ENCODE measurements at places on chromosomes 16 and 17. TPM values are rescaled to one million over a fixed set of nuclear protein-coding genes. Genes with fewer than 3 reads are reported as not detected.

The NPIPA3 gene
- polyA plus RNA-seq, result 5.9 TPM

DNA sequence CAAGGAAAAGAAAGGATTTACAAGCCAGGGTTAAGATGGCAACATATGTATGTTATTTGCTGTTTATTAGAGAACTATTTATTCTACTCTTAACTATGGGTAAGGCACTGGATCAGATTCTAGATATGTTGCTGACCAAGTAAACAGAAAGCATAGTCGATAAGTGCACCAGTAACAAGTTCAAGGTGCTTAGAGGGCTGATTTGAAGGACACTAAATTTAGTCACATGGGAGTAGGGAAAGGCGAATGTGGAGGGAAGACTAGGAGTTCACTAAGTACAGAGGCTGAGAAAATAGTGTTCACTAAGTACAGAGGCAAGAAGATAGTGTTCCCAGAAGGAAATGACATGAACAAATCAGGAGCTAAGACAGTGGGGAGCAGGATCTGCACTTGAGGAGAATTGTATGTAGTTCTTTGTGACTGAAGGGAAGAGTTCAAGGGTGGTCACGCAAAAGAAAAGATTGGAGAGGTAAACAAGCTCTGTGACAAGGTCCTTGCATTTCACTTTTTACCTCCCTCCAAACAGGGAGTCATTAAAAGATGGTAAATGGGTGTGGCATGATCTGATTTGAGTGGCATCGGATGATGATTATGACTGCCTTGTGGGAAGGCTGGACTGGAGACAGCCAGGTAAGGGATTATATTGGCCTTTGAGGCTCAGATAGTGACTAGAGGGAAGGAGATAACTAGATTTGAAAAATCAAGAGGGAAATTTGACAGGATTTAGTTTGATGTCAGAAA lies 20.9 kb downstream of the HEATR9 start:
- DNase-seq, result no peak

DNA sequence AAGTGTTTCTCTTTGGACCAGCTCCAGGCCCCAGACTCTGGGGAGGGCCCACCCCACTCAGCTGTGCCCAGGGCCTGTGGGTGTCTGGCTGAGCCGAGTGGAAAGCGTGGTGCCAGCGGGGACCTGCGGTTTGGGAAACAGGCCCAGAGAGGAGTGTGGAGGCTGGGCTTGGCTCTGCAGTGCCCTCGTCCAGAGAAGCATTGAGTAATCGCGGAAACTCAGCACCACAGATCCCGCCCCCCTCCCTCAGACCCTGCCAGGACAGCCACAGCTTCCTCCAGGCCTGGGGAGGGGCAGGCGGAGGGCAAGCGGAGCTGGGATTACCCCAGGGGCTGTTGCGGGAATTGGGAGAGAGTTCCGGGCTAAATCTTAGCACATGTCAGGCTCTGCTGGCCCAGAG lies 14.6 kb upstream of the PITPNA start:
- peak; percentile 85 for DNase-seq

The KRTAP2-2 gene
- not detected for polyA plus RNA-seq

GRCh38 chr16:75011634-75012307 lies 12.9 kb downstream of the ZNRF1 start:
- no peak for DNase-seq

DNA sequence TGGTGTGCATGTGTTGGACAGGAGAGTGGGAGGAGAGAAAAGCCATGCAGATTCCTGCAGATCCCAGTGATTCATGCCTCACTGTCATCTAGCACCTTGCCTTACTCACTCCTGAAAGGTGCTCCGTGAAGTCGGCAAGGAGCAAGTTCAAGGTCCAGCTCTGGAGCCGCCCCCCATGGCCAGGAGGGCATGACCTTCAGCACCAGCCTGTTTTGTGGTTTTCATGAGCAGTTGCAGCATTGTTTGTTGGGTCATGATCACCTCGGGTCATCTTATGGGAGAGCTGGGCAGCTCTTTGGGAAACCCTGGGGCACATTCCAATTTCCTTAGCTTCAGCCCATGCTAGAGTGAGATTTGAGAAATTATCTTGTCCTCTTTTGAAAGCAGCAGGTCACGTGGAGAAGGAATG lies 137.5 kb upstream of the IRX3 start:
- DNase-seq, result no peak

DNA sequence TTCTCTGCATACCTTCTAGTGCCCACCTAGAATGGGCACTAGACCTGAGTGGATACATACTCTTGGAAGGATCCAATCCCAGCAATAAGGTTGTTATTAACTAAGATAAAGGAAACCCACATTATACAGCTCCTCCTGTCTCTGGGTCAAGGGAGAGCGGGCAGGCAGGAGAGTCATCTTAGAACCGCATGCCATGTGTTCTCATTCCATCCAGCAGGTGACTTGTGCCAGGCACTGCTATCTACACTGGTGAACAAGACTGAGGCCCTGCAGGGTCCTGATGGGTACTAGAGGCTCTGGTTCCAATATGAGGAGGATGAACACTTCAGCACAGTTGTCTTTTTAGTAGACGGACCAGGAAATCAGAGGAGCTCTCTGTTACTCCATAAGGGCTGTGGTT lies 5.9 kb upstream of the CD300H start:
- DNase-seq, result no peak

DNA sequence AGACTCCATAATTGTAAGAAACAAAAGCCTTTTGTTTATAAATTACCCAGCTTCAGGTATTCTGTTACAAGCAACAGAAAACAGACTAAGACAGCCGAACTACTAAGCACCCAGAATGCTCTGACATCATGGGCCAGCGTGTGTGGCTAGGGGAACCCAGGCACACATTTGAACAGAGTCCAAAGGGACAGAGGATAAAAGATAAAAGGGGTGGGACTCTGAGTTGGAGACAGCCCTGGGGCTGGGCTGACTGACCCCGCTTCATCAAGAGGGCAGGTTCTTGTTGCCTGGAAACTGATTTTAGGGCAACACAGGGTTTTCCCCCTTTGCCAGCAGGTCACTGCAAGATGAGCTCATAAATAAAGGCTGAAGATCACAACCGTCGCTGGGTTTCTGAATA lies 30.5 kb upstream of the ZNF287 start:
- DNase-seq, result no peak

- no peak for DNase-seq
Observed at GRCh38 chr17:45681706-45682105, 102.4 kb upstream of the CRHR1 start.

GRCh38 chr16:79985606-79986005 lies 385.1 kb upstream of the MAF start:
- no peak for DNase-seq

DNA sequence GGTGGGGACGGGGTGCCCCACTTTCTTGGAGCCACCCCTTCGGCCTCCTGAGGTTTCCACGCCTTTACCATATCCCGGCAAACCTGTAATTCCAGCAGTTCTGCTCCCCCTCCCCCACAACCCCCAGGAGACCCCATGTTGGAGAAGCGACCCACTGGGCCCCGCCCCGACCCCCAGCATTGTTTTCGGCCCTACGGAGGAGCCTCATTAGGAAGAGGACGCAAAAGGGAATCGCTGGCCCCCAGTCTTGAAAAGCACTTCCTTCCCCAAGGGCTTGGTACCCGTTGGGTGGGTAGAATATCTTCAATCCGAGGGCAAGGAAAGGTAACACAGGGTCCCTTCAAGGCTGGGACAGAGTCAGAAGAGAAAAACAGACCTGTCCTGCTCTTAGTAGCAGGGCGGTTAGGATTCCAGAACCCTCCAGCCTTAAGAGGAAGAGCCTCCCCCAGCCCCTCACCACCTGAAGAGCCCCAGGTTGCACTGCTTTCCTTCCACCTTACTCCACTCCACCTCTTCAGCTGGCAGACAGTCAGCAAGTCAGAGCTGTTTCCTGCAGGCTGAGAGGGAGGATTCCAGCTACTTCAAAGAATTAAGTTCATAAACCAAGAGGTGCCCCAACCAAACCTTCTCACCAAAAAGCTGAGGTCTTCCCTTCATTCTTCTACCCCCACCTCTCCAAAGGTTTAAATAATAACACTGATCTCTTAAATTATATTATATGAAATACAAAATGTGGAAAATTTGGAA lies 803 bp upstream of the TLCD2 start:
- no peak for DNase-seq

- no peak for DNase-seq
Observed at GRCh38 chr17:39244016-39244599, 18.4 kb upstream of the STAC2 start.

- DNase-seq, result no peak
Observed at GRCh38 chr17:31903401-31903800, 1.9 kb upstream of the UTP6 start.

The CPHXL gene
- not detected for polyA plus RNA-seq

The RDM1 gene
- 0.50 TPM for polyA plus RNA-seq

- no peak for DNase-seq
Observed at GRCh38 chr17:65595071-65595656, 33.7 kb upstream of the AXIN2 start.

DNA sequence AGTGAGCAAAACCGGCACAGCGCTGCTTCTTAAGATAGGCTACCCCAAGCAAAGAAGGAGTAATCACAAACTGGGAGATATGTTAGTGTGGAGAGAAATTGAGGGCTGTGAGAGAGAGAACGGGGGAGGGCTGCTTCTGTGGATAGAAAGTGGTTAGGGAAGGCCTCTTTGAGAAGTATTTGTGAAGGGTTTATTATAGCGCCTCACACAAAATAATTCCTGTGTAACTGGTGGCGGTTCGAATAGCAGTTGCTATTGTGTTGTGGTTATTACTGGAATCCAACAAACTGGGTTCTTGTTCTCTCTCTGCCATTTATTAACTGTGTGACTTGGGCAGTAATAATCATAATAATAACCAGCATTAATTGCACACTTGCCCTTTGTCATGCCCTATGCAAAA lies 9.2 kb upstream of the CISD3 start:
- no peak for DNase-seq

- no peak for DNase-seq
Observed at GRCh38 chr16:52090080-52090479, 456.9 kb downstream of the TOX3 start.

- no peak for DNase-seq
Observed at GRCh38 chr17:81044428-81044763, 9.4 kb downstream of the BAIAP2 start.

GRCh38 chr16:4328046-4328781 lies 12.3 kb downstream of the GLIS2 start:
- peak; percentile 71 for DNase-seq

DNA sequence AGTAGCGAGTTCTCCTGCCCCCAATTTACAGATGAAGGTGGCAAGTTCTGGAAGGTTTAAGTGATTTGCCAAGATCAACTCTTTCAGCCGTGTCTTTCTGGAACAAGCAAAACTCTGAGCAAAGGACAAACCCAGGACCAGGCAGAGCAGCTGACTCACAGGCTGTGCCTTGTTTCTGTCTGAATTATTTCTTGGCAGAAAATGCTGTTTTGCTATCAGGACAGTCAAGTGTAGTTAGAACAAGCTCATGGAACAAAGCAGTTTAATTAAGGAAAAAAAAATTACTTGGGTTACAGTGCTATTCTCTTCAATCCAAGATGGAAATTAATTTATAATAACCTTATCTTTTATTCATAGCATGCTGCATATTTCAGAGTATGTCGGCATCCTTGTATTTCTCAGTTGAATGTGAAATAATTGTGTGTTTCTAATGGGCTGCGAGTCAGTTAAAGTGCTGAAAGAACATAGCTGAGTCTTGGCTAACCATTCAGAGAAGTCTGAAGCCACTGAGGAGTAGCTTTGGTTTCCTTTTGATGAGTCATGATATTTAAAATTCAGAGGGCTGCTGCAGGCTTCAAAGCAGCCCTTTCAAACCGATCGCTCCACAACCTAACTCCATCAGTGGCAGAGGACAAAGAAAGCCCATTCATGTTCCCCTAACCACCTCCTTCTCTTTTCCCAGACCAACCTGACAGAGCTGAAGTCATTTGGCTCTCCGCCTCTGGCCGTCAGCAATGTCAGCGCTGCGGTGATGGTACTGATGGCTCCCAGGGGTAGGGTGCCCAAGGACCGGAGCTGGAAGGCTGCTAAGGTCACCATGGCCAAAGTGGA lies 143.7 kb downstream of the ZNF18 start:
- DNase-seq, result no peak

DNA sequence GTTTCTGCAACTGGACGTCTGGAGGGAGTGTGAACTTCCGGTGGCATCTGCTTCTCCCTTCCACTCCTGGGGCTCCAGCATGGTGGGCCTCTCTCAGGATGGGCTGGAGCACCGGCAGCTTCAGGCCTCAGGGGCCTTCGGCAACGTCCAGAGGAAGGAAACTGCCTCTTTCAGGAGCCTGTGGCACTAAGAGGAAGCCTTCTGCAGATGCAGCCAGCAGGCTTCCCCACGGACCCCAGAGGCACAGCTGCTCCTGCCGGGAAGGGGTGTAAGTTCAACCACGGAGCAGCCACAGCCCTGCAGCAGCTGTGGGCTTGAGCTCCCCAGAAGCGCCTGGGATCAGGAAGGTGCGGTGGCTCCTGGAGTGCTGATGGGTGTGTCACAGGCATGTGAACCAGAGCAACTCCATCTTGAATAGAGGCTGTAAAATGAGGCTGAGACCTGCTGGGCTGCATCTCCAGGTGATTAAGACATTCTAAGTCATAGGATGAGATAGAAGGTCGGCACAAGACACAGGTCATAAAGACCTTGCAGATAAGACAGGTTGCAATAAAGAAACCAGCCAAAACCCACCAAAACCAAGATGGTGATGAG lies 50.8 kb upstream of the KLHDC4 start:
- no peak for DNase-seq

- DNase-seq, result no peak
Observed at GRCh38 chr17:73639932-73640331, 4.3 kb downstream of the SDK2 start.

The CCL17 gene
- polyA plus RNA-seq, result not detected

The NF1 gene
- 22.0 TPM for polyA plus RNA-seq

GRCh38 chr16:11624205-11624604 lies 37.5 kb upstream of the LITAF start:
- no peak for DNase-seq

DNA sequence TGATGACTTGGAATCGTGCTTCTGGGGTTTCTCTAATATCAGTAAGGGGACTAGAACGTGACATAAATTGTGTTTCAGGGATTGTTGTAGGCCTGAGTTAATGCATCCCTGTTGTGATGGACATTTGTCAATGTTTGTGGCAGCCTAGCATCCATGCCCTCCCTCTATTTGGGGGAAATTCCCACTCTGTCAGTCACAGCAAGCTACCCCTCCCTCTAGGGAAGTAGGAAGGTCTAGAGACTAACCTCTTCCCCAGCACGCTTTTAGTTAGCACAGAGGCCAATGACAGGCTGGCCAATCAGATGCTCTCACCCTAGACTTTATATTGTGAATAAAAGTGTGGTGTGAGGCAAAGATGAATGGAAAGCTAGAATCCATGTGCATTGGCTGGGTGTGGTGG lies 32.4 kb upstream of the NF1 start:
- DNase-seq, result no peak

The EXOC3L1 gene
- polyA plus RNA-seq, result 10.6 TPM

Data from muscle of back (tissue), 13 donors.